ENCODE measurements at places on chromosomes 6 and 20.
A peak's percentile ranks its signal among the peaks of the same experiment; 100 is the strongest.

DNA sequence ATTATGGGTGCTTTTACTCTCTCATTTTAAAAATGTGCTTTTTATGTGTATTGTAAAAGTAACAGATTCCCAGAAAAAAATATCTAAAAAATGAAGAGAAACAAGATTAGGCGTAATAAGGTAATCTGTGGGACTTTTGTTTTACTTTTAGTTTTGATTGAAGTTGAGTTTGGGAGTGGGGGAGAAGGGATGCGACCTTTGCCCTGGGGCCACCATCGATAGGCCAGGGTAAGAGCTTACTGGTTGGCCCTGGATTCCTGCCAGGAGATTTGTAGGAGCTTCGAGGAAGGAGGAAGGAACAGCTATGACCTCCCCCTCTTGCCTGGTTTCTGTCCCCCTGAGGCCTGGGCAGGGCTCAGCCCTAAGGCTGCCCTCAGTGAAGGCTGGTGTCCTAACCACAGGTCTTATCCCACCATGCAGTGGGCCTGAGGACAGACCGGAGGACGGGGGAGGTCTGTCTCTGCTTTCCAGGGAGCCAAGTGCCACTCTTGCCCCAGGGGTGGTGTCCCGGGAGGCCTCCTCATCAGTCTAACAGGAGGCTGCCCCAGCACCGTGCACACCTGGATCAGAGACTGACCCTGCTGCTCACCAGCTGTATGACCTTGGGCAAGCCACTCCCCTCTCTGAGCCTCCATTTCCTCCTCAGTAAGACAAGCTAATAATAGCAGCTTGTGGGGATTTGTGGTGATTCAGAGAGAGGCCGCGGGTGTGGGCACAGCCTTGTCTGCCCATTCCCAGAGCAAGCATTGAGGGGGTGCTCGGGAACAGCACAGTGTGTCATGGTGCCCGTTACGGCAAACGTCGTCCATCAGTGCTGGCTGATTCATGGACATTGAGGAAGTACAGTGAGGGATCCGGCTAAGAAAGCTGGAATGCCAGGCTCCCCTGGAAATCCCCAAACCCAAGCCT, 21.2 kb downstream of the TGM2 start:
- no peak for DNase-seq

- DNase-seq: no peak
These were observed 18.1 kb downstream of the BPI start for GRCh38 chr20:38321959-38322598.

- DNase-seq: no peak
These were observed 71.8 kb upstream of the KHDRBS2 start for GRCh38 chr6:62357835-62358234.

DNA sequence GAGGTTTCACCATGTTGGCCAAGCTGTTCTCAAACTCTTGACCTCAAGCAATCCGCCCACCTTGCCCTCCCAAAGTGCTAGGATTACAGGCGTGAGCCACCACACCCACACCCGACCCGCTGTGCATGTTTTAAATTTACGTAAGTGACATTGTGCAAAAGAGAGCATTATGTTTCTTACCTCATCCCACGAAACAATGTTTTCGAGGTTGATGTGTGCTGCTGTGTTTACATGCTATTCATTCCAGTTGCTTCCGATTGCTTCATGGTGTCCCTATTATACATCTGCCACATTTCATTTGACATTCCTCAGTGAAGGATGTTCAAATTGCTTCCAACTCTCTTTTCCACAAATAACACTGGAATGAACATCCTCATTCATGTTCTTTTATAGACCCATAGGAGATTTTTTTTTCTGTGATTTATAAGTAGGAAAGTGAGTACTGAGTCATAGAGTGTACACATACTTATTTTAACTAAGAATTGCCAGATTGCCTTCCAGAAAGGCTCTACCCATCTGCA, 403.9 kb upstream of the JARID2 start:
- no peak for DNase-seq

GRCh38 chr20:59135093-59135492, 28.5 kb upstream of the ZNF831 start:
- no peak for DNase-seq

DNA sequence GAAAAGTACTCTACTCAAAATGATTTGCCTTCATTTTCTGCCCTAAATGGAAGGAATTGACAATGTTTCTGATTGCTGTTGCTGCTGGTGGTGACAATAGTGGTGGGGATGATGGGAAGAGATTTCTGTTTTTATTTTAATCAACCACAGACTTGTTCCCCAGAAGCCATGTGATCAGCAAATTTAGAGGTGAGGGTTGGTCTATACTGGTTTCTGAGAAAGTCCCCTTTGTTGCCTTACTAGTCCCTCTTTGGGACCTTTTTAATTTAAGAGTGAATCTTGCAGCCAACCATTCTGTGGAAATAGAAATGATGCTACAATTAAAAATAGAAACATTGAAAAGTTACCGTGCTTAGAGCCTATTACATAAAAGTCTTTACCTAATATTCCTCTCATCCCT, 43.2 kb downstream of the AIG1 start:
- DNase-seq: no peak

- DNase-seq: peak; percentile 34
These were observed 49.7 kb downstream of the TOP1 start for GRCh38 chr20:41078329-41078728.

GRCh38 chr6:51495096-51495495, 592.3 kb downstream of the PKHD1 start:
- DNase-seq: no peak

GRCh38 chr6:111427341-111428116, 55.5 kb downstream of the REV3L start:
- DNase-seq: no peak

GRCh38 chr20:40521962-40522361, 167.1 kb downstream of the MAFB start:
- DNase-seq: no peak

GRCh38 chr6:47165918-47166317, 123.8 kb upstream of the ADGRF1 start:
- no peak for DNase-seq

DNA sequence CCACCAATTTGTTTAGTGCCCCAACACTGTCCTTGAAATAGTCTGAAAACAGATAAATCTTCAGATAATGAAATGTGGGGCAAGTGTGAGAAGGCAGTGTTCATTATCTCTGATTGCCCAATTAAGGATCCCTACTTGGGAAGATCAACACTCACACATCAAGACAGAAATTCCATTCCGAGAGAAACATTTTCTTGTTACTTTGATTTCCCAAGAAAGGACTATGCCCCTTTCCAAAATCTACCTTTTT, 16.2 kb downstream of the HMGN4 start:
- no peak for DNase-seq

GRCh38 chr20:44204156-44204831, 6.3 kb downstream of the OSER1 start:
- DNase-seq: no peak

- no peak for DNase-seq
These were observed 718.7 kb upstream of the ADGRB3 start for GRCh38 chr6:67916399-67916798.

- DNase-seq: no peak
These were observed 911.7 kb upstream of the CITED2 start for GRCh38 chr6:140285998-140286690.

GRCh38 chr20:64082820-64083377, 1.3 kb downstream of the LKAAEAR1 start:
- no peak for DNase-seq

DNA sequence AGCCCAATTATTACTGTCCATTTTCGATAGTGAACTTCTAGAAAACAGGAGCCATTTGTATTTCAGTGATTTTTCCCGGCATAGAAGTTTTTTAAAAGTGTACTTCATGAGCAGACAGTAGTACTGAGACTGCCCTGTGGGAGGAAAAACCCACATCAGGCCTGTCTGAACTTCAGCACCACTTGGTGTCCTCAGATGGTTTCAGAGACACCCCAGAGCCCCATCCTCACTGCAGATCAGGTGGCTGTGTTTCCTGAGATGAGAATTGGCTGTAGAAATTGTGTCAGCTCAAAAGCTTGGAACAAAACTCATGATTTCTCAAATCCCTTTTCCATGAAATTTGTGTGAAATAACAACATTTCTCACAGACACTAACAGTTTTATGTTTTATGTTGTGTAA, 110.0 kb upstream of the RIN2 start:
- no peak for DNase-seq
